ENCODE measurements at places on chromosomes 13 and 19.

GRCh38 chr13:110138010-110138699 lies 168.8 kb downstream of the COL4A1 start:
- DNase-seq = no peak

GRCh38 chr19:40701758-40702157 lies 11.3 kb upstream of the NUMBL start:
- no peak for DNase-seq

GRCh38 chr19:44623080-44623479 lies 9.7 kb downstream of the IGSF23 start:
- no peak for DNase-seq

GRCh38 chr13:20142927-20143480 lies 17.8 kb downstream of the GJA3 start:
- DNase-seq = no peak

DNA sequence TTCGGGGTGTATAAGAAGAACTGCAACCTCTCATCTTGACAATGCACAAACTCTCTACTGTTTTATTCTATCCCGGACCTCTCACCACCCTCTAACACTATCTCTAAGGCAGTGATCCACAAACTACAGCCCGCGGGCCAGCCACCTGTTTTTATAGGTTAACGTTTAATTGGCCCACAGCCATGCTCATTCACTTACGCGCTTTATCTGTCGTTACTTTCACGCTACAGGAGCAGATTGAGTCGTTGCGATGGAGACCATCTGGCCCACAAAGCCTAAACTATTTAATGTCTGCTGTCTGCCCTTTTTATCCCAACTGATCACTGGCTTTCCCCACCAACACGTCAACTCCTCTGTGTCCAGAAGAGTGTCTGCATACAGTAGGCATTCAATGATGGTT lies 158.9 kb downstream of the CACNA1A start:
- no peak for DNase-seq

DNA sequence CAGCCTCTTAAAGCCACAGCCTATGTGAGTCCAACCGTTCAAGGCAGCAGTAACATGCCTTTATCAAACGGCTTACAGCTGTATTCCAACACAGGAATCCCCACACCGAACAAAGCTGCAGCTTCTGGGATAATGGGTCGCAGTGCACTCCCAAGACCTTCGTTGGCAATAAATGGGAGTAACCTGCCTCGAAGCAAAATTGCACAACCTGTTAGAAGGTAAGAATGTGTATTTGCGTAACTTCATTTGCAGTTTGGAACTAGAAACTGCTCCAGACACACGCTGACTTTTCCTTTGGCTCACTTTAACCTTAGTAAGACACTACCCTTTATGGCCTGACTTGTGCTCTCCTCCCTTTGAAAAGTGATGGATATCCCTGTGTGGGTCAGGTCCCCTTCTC lies 63.4 kb downstream of the SLAIN1 start:
- no peak for DNase-seq

DNA sequence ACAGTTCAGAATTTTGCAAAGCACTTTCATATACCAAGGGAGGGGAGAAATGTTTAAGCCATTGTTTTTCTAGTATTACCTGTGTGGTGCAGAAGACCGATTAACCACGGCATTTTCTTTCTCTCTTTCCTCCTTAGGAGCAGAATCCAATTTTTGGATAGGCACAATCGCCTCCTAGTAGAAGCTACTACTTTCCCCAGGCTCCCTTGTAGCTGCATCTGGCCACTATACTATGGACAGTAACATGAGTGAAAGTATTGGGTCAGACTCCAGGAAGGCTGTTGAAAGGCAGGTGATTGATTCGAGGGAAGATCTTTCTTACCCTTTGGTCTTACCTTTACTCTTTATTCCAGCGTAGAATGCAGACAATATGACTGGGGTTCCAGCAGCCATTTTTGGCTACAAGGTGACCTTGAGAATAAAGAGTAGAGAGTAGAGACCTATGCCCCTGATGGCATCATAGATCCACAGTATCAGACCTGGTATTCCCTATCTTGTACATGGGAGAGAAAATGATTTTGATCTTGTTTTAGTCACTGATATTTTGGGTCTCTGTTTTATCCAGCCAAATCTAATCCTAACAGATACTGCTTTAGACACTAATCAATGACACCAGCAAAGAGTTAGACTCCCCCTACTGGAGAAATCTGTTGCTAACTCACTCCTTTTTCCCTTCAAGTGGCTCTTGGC lies 77.0 kb downstream of the LRRC63 start:
- DNase-seq = no peak

DNA sequence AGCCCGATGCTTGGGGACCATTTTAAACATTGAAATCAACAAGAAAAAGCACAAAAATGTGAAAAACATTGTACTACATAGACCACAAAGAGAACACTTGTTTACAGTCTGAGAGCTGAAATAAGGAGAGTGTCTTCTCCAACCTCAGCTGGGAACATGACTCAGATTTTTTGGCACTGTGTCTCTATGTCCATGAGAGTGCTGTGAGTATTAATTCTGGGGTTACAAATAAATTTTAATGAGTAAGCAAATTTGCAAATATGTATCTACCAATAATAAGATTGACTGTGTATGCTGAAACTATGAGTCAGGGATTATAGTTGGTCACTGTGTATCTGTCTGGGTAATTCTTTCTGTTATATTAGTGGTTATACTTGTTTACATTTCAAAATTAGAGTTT lies 174.0 kb downstream of the DCT start:
- no peak for DNase-seq

- DNase-seq = no peak
These were observed 32.1 kb downstream of the CYP4F22 start for GRCh38 chr19:15540435-15540834.

GRCh38 chr19:8491574-8491973 lies 10.9 kb downstream of the PRAM1 start:
- no peak for DNase-seq

- DNase-seq = no peak
These were observed 2.9 kb downstream of the CILP2 start for GRCh38 chr19:19540715-19541515.

- no peak for DNase-seq
These were observed 107.4 kb upstream of the SLC7A1 start for GRCh38 chr13:29702912-29703351.

DNA sequence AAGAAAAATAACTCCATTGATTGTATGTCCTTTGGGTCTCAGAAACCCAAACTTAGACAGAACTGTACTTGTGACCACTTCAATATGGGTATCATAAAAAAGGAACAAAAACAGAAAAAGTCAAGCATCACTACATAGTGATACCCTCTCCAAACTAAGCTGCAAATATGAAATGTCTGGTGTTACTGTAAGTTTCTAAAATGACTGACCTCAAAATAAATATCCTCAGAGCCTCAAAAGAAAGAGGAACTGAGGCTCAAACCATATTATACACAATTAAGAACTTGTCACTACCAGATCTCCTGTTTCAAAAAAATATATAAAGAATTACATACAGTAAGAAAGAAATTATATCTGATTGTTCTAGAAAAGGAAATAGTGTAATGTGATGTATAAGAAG lies 787.9 kb upstream of the KLHL1 start:
- DNase-seq = no peak

DNA sequence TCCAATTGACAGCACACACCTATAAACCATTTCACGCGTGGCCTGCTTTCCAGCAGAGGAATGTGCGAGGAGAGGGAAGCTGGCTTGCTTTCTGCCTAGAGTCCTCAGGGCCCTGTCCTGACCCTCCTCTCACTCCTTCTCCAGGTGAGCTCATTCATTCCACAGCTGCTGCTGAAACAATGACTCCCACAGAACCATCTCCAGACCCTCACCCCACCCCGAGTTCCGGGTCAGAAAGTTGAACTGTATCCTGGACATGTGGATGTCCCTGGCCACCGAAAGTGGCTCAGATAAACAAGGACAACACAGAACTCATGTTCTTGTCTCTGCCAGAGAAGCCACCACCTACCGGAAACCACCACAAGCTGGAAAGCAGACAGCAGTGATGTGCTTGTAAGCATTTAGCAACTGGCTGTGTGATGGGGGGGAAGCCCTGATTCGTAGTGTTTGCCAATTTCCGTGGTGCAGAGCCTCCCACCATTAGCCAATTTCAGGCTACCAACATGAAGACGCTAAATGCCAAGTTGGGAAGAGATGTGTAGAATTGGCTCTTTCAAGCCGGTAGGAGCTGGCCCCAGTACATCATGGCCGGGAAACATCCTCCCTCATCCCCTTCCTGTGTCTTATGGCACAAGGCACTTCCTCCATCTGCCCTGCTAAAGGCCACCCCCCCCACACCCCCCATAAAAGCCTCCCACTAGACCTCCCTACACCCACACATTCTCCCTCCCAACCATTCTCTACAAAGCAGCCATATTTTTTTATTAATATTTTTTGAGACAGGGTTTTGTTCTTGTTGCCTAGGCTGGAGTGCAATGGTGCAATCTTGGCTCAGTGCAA lies 5.0 kb downstream of the SYCE2 start:
- DNase-seq = no peak

DNA sequence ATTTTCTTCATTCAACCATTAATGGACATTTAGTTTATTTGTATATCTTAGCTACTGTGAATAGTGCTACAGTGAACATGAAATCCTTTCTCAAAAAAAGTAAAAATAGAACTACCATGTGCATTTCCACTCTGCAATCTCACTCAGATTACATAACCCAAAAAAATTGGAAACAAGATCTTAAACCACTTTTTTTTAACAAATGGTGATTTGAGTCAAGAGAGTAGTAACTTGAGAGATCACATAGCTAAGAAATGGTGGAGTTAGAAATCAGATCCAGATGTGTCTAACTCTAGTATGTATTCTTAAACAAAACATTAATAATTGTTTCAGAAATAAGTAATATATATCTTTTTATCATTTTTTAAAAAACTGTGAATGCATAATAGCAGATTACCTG lies 318.3 kb upstream of the SGCG start:
- no peak for DNase-seq

DNA sequence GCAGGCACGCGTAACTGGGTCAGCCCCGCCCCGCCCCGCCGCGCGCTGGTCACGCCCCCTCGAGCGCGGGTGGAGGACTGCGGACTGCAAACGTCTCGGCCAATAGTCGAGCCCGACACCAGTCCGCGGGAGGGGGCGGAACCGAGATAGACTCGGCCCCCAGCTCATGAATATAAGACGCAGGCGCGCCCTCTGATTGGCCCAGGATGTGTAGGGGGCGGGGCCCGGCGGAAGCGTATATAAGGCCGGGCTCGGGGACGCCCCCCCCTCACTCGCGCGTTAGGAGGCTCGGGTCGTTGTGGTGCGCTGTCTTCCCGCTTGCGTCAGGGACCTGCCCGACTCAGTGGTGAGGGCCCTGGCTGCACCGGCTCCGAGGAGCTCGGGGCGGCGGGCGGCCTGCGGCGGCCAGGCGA lies at the start of gene CIRBP:
CIRBP (plus strand) TSS at position 268 of the 413 bp plus-strand sequence. CDS start 1,602 bp downstream, outside the sequence.
- peak; percentile 99 for DNase-seq

- DNase-seq = no peak
These were observed 639.0 kb upstream of the KLHL1 start for GRCh38 chr13:70747262-70747661.

DNA sequence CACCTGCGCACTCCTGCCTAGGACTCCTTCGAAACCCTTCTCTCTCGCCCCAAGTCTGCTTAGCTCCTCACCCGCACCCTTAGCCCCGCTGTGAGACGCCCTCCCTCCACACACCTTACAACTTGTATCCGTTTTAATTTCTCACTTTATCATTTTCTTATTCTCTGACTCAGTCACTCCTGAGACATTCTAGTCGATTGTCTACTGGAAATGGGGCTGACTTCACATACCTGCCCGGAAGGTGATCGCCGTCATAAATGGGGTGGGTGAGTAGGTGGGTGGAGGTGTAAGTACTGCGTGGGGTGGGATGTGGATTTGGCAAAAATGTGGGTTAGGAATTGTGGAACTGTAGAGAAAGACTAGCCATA lies 714 bp downstream of the NDFIP2 start:
- no peak for DNase-seq

DNA sequence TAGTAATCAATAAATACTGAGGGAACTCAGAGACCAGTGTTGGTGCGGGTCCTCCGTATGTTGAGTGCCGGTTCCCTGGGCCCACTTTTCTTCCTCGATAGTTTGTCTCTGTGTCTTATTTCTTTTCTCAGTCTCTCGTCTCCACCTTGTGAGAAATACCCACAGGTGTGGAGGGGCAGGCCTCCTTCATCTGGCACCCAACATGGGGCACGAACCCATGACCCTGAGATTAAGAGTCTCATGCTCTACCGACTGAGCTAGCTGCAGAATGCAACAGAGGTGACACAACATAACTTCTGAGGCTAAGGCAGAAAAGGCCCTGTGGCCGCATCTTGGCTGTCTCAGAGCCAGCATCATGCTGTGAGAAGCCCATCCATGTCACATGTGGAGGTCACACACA lies 5.3 kb upstream of the ZNF613 start:
- no peak for DNase-seq

DNA sequence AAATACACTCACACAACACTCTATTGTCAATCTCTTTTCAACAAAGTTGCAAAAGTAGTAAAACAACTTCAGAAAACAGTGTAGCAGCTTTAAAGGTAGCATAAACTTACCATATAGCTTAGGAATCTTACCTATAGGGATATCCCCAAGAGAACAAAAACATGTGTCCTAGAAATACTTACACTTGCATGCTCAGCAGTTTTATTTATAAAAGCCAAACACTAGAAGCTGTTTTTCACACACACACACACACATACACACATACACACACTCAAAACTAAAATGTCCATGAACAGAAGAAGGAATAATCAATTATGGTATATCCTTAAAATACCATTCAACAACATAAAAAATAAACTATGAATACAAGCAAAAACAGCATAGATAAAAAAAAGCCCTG lies 11.7 kb downstream of the ZNF773 start:
- no peak for DNase-seq

GRCh38 chr13:79549355-79550106 lies 68.6 kb downstream of the NDFIP2 start:
- DNase-seq = no peak

DNA sequence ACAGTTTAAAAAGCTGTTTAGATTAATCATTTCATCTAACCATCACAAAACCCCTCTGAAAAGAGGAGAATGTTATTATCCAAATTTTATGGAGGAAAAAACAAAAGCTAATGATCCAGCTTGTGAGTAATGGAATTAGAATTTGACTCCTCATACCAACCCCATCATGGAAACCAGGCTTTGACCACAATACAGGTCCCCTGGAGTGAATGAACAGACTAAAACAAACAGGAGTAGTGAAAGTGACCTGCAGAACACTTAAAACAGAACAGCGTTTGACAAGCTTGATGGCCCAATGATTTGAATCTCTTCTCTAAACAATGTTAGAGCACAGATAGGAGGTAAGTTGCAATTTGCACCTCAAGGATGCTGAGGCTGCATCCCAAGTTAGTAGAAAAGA lies 230.0 kb downstream of the DCT start:
- no peak for DNase-seq
